Osteocyte (in vitro differentiated cells): ENCODE measurements at places on chromosomes 3 and 15. TPM values are rescaled to one million over a fixed set of nuclear protein-coding genes. Genes with fewer than 3 reads are reported as not detected.
A peak's percentile ranks its signal among the peaks of the same experiment; 100 is the strongest.

GRCh38 chr15:33154351-33155166 is 40.0 kb downstream of the FMN1 start:
- H3K27ac ChIP-seq, result no peak overlapping the region
- H3K36me3 ChIP-seq, result no peaks in the 10 kb centered on the region
- H3K27me3 ChIP-seq, result peaks cover 8% of the 10 kb centered on the region
- peaks cover 4% of the 10 kb centered on the region for H3K4me1 ChIP-seq
- H3K4me3 ChIP-seq, result no peak overlapping the region

GRCh38 chr15:70343961-70344621 is 246.4 kb upstream of the TLE3 start:
- no peaks in the 10 kb centered on the region for H3K36me3 ChIP-seq
- peaks cover 1% of the 10 kb centered on the region for H3K4me1 ChIP-seq
- peaks cover 56% of the 10 kb centered on the region for H3K27me3 ChIP-seq
- H3K27ac ChIP-seq, result no peak overlapping the region
- H3K4me3 ChIP-seq, result no peak overlapping the region

DNA sequence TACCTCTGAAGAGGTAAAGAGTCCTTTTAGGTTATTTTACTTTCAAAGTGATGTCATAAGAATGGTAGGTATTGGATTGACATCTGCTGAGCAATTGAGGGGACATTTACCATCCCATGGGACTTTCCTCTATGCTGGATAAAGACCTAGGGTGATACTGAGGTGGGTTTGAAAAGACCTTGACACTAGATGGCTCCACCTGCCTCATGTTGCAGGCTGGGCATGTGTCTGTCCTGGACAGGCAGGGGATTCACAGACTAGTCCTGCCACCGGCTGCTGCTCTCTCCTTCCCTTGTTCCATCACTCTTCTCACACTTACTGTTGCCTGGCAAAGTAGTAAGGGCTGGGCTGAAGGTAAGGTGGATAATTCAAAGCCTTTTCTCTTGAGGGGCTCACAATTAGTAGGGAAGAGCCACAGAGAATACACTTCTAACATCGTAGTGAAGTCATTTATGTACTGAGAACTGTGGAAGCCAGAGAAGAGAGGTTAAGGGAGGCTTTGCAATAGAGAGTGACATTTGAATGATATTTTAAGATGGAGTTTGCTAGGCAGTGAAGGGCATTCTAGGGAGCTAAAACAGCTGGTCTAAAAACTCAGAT is 27.7 kb downstream of the TRAK1 start:
- H3K4me3 ChIP-seq, result no peak overlapping the region
- H3K27ac ChIP-seq, result no peak overlapping the region
- peaks cover 38% of the 10 kb centered on the region for H3K4me1 ChIP-seq
- DNase-seq, result no peak
- H3K36me3 ChIP-seq, result no peaks in the 10 kb centered on the region

KBTBD8 gene
- 0.37 and 0.75 TPM in 2 replicates for total RNA-seq

GRCh38 chr15:27589260-27589659 is 509.9 kb downstream of the OCA2 start:
- no peaks in the 10 kb centered on the region for H3K4me1 ChIP-seq
- DNase-seq, result peak; percentile 73
- no peak overlapping the region for H3K27ac ChIP-seq
